ENCODE measurements at places on chromosomes 13 and 19.

DNA sequence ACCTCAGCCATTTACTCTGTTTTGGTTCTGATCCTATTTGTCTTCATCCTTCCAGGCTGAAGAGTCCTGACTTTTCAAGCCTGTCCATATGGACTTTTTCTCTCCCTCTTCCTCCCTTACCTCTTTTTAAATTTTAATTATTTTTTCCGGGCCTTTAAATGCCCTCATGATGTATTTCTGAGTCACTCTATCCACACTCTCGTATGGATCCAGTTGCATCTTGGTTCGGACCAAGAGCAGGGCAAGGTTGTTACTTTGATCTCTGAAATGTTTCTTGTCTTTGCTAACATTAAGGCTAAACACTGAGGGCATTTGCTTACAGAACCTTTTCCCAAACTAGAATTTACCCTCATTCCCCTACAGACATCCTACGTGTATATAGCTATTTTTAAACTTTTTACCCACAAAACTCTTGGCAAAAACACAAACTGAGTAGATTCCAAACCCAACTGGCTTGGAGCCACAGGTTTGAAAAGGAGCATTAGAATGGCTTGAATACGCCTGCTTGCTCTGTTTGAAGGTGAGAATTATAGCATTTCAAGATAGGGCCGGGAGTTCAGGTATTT lies 47.4 kb upstream of the SERPINE3 start:
- no peak for DNase-seq

- DNase-seq: no peak
These were observed 13.3 kb downstream of the KCNC3 start for GRCh38 chr19:50315773-50316448.

DNA sequence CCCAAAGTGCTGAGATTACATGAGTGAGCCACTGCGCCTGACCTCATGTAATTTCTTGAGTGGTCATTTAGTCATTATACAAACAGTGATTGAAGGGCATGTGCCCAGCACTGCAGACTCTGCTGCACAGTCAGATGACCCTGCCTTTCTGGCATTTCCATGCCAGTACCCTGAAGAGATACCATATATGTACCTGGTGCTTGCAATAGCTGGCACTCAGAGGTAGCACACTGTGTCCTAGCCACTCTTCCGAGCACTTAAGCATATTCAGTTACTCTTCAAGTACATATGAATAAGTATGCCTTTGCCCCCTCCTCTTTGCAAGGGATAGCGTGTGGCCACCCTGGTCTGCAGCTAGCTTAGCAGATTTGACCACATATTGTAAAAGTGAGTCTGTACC lies 15.5 kb downstream of the STX10 start:
- DNase-seq: no peak

- DNase-seq: no peak
These were observed 49.8 kb downstream of the BICRA start for GRCh38 chr19:47658431-47659348.

- DNase-seq: peak; percentile 24
These were observed 467 bp downstream of the LAMP1 start for GRCh38 chr13:113297370-113298042.

DNA sequence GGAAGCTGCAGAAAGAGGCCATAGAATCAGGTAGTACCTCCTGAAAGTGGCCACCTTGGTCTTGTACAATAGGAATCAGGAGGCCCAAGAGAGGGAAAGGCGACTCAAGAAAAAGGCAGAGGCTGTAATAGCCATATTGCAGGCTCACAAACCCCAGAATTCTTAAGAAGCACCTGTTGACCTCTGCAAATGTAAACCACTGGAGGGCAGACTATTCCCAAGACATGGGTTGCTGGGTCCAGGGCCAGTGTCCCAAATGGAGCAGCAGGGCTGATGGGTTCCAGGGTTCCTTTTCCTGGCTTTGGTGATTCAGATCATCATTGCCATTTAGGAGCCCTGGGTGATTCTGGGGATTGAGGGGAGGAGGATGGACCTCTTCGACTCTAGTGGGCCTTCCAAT lies 167.6 kb downstream of the B3GLCT start:
- DNase-seq: no peak

DNA sequence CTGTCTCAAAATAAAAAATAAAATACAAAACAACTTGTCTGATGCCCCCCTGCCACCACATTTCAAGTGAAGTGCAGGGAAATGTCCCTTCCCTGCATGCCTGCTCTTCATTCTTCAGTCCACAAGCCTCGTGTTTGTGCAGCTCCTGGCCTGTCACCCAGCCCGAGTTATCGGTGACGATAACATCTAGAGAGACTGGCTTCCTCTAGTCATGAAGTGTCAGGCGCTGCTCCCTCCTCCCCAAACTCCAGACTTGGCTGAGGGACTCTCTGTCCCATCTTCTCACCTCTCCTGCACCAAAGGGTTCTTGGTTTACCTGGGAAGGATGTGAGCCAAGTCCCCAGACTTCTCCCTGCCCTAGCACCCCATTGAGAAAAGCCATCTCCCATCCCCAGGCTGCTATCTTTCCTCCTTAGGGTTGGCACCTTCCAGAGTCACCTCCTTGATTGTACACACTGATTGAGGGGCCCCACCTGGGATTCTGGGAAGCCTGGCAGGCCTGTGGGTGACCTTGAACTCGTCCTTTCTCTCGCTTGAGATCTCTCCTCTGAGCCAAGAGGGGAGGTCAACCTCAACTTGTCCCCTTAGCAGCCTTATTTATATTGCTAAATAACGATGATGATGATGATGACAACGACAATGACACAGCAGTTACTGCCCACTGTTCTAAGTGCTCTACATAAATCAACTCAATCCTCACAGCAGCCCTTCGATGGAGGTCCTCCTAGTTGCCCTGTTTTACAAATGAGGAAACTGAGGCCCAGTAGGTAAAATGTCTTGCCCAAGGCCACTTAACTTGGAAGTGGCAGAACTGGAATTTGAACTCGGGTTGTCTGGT lies 13.1 kb upstream of the PLAUR start:
- no peak for DNase-seq

All from stimulated activated CD4-positive, alpha-beta T cell treated with anti-CD3 and anti-CD28 coated beads, Interleukin-1b, Interleukin-23, amount 100 ng/mL, for 4 hours (primary cell).